ENCODE measurements at places on chromosomes 13 and 19.

DNA sequence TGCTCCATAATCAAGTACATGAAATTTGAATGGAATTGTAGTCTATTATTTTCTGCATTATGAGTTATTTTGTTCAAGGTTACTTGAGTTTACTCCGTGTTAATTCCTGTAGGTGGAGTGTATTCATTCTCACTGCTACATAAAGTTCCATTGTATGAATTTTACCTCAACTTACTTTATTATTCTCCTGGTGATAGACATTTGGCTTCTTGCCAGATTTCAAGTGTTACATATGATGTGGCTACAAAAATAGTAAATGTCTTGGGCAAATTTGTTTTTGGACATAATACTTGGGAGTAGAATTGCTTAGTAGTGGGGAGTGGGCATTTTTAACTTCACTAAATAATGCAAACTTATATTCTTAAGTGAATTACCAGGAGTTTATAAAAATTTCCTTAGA lies 328.9 kb downstream of the SHISA2 start:
- no peaks in the 10 kb centered on the region for H3K4me1 ChIP-seq
- H3K27ac ChIP-seq = no peak overlapping the region
- no peak for DNase-seq
- no peak overlapping the region for H3K4me3 ChIP-seq
- no peaks in the 10 kb centered on the region for H3K36me3 ChIP-seq

DNA sequence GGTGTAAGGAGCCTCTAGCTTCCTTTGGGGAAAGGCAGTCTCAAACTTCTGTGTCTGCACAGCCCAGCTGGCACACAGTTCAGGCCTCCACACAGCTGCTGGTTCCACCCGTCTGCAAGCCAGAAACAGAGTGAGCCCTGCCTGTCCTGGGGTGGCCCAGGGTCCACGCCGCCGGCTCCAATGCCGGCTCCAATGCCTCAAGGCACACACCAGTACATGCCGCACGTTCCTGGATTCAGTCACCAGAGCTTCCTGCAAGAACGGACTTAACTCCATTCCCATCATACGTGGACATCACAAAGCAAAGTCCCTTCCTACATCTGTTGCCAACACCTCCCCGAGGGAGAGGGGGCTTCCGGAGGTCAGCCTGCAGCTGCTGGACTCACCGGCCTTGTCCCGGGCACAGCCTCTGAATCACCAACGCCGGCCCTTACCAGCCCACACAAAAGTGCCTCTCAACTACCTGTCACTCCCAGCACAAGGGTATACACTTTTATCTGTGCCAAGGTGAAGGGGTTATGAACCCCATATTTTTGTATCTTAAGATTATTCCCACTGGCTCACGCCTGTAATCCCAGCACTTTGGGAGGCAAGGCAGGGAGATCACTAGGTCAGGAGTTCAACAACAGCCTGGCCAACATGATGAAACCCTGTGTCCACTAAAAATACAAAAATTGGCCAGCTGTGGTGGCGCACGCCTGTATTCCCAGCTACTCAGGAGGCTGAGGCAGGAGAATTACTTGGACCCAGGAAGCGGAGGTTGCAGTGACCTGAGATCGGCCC lies 8.5 kb downstream of the SH3GL1 start:
- H3K4me3 ChIP-seq = no peak overlapping the region
- no peak for DNase-seq
- H3K27ac ChIP-seq = no peak overlapping the region

DNA sequence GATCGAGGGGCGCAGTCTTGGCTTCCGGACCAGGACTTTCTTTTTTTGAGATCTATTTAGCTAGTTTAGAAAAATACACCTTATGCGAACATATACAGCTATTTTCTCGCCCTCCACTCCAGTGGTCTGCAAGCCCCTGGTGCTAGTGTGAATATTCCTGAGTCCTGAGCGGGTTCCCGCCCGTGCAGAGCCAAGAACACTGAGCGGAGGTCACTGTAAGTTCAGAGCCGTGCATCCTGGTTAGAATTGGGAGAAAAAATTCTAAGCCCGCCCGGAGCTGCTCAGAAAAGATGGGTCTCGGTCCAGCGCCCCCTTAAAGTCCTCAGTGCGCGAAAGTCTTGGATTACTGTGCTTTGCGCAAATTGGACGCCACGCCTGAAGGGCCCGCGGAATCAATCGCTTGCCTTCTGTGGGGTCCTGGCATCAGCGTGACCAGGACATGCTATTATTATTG lies 117.7 kb downstream of the KCNRG start:
- H3K27me3 ChIP-seq = peaks cover 74% of the 10 kb centered on the region
- H3K36me3 ChIP-seq = no peaks in the 10 kb centered on the region
- no peak overlapping the region for H3K27ac ChIP-seq
- DNase-seq = no peak

GRCh38 chr13:100533588-100534041 lies 55.0 kb downstream of the GGACT start:
- no peak overlapping the region for H3K27ac ChIP-seq
- DNase-seq = no peak
- H3K4me1 ChIP-seq = peaks cover 5% of the 10 kb centered on the region
- H3K27me3 ChIP-seq = no peaks in the 10 kb centered on the region

All from common myeloid progenitor, CD34-positive (primary cell).